ENCODE measurements at places on chromosomes 11 and 22.
A peak's percentile ranks its signal among the peaks of the same experiment; 100 is the strongest.

DNA sequence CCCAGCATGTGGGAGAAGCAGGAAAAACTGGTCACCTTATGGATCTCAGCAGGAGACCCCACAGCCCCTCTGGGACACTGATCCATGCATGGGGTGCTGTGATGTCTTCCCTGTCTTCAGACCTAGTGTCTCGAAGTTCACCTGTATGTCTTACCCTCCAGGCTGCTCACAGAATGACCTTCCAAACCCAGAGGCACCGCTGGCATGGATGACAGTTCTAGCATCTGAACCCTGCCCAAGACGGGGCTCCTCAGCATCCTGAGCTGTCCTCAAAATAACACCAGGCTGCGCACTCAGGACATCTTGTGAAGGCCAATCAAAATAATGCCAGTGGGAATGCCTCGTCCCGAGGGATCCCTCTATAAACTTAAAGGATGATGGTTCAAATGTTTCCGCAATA, 824.9 kb downstream of the TBC1D22A start:
- DNase-seq: no peak

GRCh38 chr11:20668844-20669819, at the start of gene NELL1:
Gene NELL1 (plus strand): TSS chr11:20669586.
- peak; percentile 28 for DNase-seq

GRCh38 chr11:65932558-65932919, 12.7 kb upstream of the TSGA10IP start:
- DNase-seq: no peak

DNA sequence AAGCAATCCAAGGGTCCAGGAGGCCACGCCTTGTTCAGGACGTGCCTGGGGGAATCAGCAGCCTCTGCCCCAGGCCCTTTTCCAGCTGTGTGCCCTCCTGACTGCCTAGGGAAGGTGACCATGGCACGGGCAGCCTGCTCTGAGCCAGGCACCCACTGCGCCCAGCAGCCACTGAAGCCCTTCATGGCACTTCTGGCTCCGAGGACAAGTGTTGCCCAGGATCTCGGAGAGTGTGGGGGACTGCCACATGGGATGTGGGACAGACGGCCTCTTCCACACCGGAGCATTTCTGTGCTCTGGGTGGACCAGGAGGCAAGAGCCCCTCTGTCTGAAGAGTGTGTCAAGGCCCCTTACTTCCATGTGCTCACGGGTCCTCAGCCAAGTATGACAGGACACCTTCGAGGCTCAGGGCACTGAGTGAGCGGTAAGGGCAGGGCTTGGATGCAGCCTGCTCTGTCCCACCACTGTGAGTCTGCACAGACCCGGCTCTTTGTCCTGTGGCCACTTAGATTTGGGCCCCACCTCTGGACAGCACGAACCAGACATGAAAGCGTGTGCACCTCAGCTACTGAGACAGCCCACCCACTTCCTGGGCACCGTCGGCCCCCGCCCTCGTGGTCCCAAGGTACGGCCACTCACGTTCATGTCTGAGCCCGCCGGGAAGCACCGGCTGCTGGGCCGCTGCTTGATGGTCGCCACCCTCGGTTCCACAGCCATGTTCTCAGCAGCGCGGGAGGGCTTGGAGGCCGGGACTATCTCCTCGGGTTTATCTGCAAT, 93.6 kb downstream of the CTTN start:
- peak; percentile 11 for DNase-seq

DNA sequence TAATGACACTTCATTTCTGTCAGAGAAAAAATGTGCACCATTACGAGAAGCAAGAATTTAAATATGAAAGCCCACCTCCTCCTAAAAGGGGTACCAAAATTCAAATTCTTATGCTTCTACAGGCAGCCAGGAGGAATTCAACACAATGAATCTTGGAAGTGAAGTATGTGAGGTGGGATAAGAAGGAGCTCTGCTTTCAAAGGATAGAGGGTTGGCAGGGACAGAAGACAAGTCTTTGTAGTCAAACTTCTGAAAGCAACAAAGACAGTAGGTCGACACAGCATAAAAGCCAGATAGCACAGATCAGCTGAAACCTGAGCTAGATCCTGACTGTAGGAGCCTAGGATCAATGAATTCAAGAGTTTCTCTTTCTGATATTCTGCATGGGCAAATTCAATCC, 17.4 kb downstream of the NARS2 start:
- DNase-seq: no peak

DNA sequence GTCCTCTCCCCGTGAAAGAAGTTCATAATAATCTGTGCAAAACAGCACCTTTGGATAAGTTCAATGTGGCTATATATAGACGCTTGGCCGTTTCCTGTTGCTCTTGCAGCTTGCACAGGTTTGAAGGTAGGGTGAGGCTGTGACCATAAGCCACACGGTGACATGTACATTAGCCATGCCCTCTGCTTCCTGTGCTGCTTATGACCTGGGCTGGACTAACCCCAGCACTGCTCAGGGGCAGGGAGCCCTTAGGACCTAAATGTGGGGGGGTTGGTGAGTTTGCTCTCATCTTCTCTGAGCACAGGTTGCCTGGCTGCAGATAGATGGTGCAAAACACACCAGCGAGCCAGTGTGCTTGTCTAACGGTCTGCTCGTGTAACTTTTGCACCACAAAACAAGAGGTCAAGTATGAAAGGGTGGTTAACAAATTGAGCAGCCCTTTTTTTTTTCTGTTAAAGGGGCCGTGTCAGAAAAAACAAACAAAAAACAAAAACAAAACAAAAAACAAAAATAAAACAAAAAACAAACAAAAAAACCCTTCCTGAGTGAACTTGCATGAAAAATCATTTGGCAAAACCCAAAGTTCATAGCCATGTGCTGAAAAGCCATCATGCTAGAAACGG, 37.3 kb downstream of the FLI1 start:
- no peak for DNase-seq

DNA sequence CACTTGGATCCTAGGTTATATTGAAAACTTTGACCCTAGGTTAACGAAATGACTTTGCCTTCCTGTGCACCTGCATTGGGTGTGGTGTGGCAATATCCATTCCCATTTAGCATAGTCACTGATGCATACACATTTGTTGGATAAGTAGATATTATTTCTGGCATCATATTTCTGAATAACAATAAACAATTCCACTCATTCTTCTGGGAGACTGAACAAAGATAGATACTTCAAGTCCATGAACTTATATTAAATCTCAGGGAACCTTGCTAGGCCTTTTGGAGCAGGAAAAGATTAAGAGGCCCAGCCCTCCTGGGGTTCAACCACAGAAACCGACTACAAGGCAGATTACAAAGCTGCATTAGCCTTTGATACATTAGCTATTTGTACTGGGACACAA, 118.9 kb downstream of the MSANTD4 start:
- DNase-seq: no peak

DNA sequence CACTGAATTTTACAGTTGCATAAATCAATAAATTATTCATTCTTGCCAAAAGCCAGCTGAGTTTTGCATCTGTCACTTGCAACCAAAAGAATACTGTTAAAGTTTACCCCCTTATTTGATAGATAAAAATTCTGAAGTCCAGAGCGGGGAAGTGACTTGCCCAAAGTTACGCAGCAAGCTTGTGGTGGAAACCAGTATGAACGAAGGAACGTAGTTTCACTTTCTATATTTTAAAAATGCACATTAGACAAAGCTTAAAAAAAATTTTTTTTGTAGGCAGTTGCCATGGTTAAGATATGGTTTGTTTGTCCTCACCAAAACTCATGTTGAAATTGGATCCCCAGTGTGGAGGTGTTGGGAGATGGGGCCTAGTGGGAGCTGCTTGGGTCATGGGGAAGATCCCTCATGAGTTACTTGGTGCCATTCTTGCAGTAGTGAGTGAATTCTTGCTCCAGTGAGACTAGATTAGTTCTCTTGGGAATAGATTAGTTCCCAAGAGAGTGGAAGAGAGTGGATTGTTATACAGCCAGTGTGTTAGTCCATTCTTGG, 46.3 kb upstream of the SEZ6L start:
- no peak for DNase-seq

GRCh38 chr22:45527456-45527855, 24.8 kb downstream of the FBLN1 start:
- no peak for DNase-seq

GRCh38 chr11:27874998-27875830, 175.0 kb upstream of the BDNF start:
- no peak for DNase-seq

DNA sequence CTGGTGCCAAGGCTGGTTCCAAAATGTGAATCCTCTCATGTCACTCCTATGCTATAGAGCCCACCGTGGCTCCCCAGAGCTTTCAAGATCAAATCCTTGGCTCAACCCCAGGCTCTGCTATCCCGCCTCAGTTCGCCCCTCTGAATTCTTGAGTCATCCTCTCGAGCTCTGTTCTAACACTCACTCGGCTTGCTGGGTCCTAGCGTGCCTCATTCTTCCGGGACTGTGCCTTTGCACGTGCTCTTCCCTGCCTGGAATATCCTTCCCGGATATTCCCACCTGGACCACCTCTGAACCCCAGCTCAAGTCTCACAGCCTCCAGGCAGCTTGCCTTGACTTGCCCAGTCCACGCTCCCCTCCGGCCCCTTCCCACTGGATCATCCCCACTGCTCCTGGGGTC, 13.0 kb downstream of the KCTD17 start:
- no peak for DNase-seq

DNA sequence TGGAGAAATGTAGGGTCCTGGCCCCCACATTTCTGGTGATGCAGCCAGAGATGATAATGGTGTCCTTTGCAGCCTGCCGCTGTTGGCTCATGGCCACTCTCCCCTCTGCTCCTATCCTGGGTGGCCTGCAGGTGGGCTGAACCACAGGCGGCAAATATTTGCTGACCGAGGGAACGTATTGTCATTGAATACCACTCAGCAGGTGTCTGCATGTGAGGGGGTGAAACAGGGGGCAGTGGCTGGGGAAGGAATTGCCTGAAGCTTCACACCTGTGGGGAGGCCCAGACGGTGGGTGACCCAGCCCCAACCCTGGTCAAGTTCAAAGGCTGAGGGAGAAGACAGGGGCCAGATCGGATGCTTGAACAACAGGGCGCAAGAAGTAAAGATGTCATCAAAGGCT, 73.3 kb upstream of the WNT11 start:
- DNase-seq: no peak

- no peak for DNase-seq
Observed at GRCh38 chr11:70510571-70510970, 112.2 kb downstream of the CTTN start.

DNA sequence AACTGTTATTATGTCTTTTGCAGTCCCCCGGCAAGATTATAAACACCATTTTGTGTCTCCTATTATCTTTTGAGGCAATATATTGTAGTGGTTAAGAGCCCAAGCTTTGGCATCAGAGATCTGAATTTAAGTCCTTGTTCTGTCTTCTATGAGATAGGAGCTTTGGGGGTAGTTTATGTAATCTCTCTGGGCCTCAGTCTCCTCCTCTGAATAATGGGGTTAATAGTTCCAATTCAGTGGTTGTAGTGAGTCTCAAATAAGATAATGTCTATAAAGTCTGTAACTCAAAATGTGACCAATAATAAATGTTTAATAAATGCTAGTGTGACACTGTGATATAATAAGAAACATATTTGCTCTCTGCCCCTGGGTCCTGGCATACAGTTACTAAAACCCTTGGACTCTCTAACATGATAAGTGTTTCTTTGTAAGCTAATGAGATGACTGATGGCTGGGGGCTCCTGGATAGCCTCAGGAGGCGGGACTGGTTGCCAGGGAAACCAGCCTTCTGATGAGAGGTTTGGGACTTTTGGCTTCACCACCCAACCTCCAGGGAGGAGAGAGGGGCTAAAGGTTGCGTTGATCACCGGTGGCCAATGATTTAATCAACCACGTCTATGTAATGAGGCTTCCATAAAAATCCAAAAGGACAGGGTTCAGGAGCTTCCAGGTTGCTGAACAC, 183.4 kb upstream of the MTMR2 start:
- DNase-seq: no peak

GRCh38 chr22:47379037-47379436, 616.6 kb downstream of the TBC1D22A start:
- no peak for DNase-seq

DNA sequence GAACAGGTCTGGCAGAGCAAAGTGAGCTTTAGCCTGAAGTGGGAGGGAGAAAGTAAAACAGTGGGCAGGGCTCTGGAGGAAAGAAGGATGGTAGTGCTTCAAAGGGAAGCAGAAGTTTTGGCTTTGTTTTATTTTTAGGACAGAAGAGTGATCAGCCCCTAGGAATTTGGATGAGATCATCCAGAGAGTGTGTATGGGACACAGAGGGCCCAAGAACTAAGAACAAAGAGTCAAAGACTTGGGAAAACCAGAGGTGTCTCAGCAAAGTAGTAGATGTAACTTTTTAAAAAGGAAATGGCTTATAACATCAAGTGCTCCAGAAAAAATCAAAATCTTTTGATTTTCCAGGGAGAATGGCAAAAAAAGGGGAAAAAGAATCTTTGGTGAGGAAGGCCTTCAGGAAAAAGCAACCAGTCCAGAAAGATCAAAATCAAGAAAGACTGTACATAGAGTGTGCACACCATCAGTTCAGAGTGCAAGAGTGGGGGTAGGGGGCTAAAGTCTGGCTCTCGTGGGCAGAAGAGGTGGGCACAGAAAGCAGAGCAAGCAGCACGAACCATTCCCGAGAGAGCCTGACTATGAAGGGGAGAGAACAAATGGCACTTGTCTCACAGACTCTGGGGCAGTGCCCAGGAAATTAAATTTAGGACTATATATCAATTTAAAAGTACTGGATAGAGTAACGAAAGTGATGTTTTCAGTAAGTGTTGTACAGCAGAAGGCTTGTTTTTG, 30.0 kb downstream of the MAPK1 start:
- no peak for DNase-seq

DNA sequence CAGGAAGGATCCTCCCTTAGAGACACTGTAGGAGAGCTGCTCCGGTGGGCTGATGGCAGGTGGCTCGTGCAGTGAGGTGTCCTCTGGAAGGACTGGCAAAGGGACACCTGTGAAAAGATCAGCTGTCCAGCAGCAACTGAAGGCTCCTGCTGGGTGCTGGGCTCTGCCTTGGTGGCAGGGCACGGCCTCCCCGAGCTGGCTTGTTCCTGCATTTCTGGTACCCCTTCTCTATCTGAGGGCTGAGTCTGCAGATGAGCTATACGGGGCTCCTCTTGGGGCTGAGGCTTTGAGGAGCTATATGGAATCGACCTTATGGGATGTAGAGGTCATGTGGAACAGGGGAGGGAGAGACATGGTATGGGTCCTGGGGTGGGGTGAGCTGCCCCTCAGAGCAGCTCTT, 875.8 kb downstream of the BRD1 start:
- no peak for DNase-seq

DNA sequence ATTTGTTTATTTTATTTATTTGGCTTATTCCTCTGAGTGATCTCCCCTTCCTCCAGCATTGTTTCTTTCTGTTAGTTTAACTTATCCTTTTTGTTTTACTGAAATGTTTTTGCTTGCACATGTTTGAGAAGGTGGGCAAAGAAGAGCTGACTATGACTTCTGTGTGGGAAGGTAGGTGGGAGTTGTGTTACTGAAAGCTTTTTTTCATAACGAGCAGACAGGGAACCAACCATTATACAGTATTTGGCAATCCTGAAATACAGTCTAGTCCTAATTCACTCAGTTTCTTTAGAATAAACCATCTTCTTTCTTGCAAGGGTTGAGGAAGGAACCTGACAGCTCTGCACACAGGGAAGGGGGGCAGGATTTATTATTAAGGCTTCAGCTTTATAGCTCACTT, 37.0 kb upstream of the PAK1 start:
- DNase-seq: no peak
